ENCODE measurements at places on chromosomes 16 and 17.
A peak's percentile ranks its signal among the peaks of the same experiment; 100 is the strongest.

- DNase-seq = peak; percentile 22
These were observed 690 bp downstream of the NDE1 start for GRCh38 chr16:15650698-15651171.

DNA sequence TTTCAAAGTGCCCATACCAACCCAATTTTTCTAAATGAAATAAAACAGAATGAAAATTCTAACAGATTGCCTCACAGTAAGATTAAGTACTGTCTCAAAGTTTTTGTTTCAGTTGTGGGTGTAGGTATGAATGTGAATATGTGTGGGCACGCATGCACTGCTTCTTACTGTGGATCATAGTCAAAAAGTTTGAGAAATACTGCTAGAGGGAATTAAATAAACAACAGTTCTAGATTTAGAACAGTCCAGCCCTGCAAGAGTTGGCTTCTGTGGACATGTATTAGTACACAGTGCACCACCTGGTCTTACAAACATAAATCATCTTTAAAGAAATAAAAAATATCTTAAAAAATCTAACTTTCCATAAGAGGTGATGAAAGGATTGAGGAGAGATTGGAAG lies 8.4 kb downstream of the ZNF652 start:
- no peak for DNase-seq

- DNase-seq = no peak
These were observed 552.5 kb upstream of the EEF2KMT start for GRCh38 chr16:5649762-5650743.

DNA sequence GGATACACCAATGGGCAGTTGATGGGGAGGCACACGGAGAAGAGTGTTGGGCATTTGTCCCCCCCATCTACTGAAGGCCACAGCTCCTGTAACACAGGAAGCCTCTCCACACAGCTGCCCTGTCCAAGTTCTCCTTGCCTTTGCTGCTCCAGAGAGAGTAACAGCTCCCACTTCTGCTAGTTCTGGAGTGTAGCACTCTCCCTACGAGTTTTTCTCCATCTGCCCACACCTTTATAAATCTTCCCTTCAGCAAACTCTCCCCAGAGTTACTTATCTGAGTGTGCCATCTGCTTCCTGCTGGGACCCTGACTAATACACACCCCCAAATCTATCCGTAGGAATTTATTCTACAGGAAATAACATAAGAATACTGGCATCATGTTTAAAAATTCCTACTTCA lies 42.6 kb upstream of the ERN1 start:
- DNase-seq = no peak

GRCh38 chr16:77551357-77551756 lies 116.5 kb upstream of the ADAMTS18 start:
- DNase-seq = no peak
